NCI-H2029 treated with DMSO at 0.1 percent for 48 hours (cell line): ENCODE measurements at places on chromosomes 1 and 21.

- no peak for DNase-seq
Observed at GRCh38 chr21:32772281-32773047, 909 bp upstream of the PAXBP1 start.

DNA sequence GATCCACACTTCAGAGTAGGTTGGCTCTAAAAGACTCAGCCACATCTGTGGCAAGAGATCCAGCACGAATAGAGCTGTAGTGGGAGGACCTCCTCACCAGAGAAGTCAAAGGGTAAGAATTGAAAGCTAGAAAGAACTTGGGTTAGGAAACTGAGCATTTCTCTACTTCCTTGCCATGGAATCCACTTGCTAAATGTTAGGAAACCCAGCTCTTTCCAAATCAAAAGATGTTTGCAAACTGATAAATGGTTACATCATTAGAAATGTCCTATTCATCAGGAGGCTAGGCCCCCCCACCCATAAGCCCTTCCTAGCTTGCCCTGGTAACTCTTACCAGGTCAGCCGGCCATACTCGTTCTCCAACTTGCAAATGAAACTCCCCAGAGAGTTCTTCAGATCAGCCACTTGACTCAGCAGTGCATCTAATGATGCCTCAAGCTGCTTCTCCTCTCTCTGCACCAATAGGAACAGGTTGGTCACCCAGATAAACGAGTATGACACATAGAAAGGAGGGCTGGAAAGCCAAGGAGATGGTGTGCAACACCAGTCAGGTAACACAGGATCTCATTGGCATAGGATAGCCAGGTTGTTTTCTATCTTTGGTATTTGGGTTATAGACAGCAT, 1.5 kb downstream of the MED8 start:
- no peak for DNase-seq

GRCh38 chr1:193339401-193339800, 153.0 kb upstream of the B3GALT2 start:
- no peak for DNase-seq

- DNase-seq: no peak
Observed at GRCh38 chr1:29603622-29604021, 367.3 kb downstream of the PTPRU start.

GRCh38 chr1:3683992-3684391, 31.7 kb downstream of the TP73 start:
- DNase-seq: no peak

DNA sequence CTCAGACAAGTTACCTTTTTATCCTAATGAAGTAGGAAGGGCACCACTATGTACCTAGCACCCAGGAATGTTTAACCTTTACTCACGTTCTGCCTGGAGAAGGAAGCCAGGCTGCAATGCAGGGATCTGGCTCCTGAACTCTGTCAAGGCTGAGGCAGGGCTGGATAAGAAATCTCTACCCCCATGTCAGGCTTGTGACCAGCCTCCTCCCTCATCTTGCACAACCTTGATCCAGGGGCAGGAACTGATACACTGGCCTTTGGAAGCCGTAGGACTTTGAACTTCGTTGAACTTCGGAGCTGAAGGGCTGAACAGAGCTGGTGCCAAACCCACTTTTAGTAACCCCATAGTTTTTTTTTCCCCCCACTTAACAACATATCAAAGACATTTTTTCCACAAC, 8.0 kb upstream of the AKR1A1 start:
- no peak for DNase-seq

GRCh38 chr1:109078317-109078716, 2.5 kb upstream of the TAF13 start:
- no peak for DNase-seq
